ENCODE measurements at places on chromosomes 11 and 22.

DNA sequence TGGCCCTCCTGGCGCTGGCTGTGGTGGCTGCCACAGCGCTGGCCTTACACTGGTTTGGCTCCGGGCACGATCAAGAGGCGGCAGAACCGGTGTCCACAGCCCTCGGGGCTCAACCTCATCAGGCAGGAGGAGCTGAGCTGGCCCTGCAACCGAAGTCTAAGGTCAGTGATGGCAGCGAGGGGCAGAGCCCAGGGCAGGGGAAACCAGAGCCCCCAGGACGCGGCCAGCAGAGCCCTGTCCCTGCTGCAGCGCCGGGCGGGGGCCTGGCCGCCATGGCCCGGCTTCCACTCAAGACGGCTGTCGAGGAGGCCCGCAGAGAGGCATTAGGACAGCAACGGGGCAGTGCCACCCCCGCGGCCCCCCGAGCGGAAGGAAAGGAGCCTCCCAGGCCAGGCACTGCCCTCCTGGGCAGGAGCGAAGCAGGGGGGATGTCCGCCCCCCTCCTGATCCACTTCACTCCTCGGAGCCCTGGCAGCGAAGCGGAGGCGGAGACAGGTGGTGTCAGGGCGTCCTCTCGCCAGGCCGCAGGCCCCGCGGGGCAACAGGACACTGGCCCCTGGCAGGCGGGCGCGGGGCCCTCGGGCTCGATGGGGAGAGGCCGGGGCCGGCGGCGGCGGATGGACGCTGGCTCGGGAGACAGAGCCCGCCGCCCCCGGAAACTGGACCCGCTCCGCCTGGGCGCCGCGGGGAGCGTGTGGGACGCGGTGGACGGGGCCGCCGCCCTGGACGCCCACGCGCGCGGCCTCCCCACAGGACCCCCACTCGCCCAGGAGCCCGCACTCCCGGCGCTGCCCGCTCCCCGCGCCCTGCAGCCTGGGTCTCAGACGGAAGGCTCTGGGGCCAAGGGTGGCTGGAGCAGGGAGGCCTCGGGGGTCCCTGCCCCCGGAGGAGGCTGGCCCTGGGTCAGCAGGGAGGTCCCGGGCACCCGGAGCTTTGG, 895 bp downstream of the KLHDC7B start:
- DNase-seq = no peak

DNA sequence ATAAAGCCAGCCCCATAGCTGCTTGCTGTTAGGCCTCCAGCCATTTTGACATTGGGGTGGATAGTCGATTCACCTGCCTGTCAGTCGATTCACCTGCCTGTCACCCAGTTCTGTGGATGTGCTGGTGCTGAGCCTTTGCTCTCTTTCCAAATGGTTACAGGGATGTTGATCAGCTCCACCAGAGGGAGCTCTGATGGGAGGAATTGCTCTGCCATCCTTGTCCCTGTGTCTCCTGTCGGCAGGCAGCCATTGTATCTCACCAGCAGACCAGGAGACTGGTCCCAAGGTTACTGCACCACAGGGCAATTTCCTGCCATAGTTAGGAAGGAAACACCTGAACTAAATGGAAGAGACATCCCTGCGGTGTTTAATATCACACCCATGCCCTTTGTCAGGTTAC, 6.1 kb downstream of the MPEG1 start:
- no peak for DNase-seq

- no peak for DNase-seq
Observed at GRCh38 chr22:27311698-27312550, 489.6 kb downstream of the MN1 start.

GRCh38 chr11:68933605-68934320, 30.1 kb downstream of the IGHMBP2 start:
- DNase-seq = no peak

GRCh38 chr11:70402685-70403084, 4.4 kb downstream of the CTTN start:
- DNase-seq = no peak

GRCh38 chr11:87374038-87374807, 336.5 kb downstream of the TMEM135 start:
- no peak for DNase-seq

- no peak for DNase-seq
Observed at GRCh38 chr11:94424662-94425061, 23.4 kb upstream of the GPR83 start.
